ENCODE measurements at places on chromosomes 3 and 15.

GRCh38 chr3:121722411-121722810 lies 27.1 kb downstream of the GOLGB1 start:
- DNase-seq, result no peak

- no peak for DNase-seq
These were observed 528.4 kb upstream of the SEMA6D start for GRCh38 chr15:47188758-47189507.

- DNase-seq, result no peak
These were observed 215.1 kb downstream of the SHQ1 start for GRCh38 chr3:72633121-72633520.

DNA sequence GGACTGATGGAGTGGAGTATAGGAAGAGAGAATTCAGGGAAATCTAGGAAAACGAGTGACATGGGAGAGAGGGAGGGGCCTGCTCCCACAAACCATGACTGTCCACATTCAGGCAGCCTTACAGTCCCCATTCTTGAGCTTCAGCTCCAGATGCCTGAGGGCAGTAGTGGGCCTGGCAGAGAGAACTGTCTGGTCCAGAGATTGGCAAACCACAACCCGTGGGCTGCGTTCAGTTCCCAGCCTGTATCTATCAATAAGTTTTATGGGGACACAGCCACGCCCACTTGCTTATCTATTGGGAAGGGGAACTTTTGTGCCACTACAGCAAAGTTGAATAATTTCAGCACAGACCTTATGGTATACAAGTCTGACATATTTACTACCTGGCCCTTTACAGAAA lies 63.8 kb downstream of the SLCO2A1 start:
- DNase-seq, result no peak

GRCh38 chr3:65597226-65597951 lies 441.3 kb downstream of the MAGI1 start:
- DNase-seq, result no peak

- no peak for DNase-seq
These were observed 251.0 kb upstream of the ICE2 start for GRCh38 chr15:60729850-60730458.

GRCh38 chr3:184832044-184832443 lies 20.1 kb downstream of the VPS8 start:
- DNase-seq, result no peak

DNA sequence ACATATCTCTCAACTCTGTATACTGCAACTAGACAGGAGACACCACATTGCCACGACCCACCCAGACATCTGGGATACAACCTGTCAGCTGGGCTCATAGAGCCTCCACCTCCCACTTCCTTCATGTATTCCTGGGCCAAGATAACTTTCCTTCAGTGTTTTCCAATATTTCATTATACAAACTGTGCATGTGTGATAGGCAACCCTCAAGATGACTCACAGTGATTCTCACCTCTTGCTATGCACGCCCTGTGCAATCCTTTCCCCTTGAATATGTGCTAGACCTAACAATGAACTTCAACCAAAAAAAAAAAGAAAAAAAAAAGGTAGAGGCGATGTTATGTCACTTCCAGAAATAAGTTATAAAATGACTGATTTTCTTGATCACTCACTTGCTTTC lies 138.0 kb upstream of the ALCAM start:
- no peak for DNase-seq

GRCh38 chr3:61182662-61183061 lies 68.6 kb downstream of the FHIT start:
- DNase-seq, result no peak

DNA sequence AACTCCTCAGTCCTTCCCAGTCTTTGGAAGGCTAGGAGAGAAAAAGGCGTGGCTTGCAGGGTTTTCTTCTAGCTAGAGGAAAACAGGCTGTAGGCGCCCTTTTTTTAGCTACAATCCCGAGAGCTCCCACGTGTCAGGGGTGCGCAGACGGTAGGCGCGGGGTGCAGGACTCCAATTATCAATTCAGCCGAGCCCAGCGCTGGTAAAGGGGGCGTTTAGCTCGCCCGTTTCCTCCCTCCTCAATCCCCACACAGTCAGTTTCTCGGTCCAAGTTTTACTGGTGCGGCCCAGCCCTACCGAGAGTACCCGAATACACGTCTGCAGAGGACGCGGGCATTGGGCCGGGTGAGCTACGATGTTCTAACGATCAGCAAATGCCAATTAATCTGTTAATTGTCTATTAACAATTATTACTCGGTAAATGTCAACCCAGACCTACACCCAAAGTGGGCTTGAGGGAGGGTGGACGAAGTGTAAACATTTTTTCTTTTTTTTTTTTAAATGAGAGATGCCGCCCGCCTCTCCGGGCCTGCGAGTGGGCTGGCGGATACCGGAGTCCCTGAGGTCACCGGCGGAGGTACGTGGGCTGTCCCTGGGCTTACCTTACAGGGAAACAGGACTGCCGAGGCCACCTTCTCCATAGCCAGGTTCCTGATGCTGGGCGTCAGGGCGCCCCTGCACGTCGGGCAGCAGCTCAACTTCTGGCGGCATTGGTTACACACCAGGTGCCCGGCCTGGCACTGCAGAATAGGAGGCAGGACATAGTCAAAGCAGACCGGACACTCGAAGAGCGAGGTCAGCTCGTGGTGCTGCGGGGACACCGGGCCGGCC lies 923 bp downstream of the SIAH2 start:
- DNase-seq, result no peak

GRCh38 chr3:44019736-44020135 lies 221.9 kb upstream of the TOPAZ1 start:
- DNase-seq, result no peak

GRCh38 chr3:167302678-167303077 lies 77.4 kb downstream of the ZBBX start:
- no peak for DNase-seq

DNA sequence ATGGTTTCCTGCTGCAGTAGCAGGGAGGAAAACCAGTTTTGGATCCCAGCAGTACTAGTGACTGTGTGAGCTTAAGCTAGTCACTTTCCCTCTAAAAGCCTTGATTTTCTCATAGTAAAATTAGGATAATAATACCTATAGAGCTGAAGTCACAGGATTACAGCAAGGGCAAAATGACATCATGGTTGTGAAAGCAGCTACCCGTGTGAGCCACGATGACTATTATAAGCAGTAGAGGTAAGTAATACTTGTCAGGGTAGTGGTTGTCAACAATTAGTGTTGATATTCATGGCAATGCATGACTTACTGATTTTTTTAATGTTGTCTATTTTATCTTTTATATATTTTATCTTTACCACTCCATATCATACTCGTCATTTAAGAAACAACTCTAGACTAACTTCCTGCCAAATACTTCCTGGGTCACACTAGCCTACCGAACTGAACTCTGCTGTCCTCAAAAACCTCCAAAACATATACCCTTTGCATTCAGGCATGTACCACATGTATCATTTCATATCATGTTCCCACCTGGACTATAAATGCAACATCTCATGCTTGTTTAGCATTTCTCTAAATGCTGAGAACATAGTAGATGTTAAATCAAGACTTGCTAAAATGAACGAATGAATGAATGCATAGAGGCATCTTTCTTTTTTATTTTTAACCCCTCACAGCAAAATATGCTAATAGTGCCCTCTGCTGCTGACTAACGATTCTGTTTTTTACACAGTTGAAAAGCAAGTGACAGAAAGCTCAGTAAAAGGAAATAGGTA lies 172.6 kb downstream of the P3H2 start:
- DNase-seq, result no peak

GRCh38 chr3:139241783-139242182 lies 102.0 kb upstream of the MRPS22 start:
- no peak for DNase-seq

GRCh38 chr3:169661361-169662131 lies 2.0 kb downstream of the MECOM start:
- no peak for DNase-seq

DNA sequence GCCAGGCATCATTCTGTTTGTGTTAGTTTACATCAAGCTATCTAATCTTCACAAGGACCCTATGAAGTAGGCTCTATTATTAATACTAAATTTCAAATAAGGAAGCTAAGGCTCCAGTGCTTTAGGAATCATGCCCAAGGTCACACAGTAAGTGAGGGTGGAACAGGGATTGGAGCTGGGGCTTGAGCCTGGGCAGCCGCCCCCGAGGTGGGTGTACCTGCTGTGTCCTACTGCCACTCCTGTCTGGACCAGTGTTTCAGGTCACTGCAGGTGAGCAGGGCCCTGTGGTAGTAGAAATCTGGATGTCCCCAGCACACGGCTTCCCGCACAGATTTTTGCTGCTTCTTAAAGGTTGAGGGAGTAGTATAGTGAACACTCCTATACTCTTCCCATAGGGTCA lies 6.5 kb downstream of the KLF13 start:
- no peak for DNase-seq

DNA sequence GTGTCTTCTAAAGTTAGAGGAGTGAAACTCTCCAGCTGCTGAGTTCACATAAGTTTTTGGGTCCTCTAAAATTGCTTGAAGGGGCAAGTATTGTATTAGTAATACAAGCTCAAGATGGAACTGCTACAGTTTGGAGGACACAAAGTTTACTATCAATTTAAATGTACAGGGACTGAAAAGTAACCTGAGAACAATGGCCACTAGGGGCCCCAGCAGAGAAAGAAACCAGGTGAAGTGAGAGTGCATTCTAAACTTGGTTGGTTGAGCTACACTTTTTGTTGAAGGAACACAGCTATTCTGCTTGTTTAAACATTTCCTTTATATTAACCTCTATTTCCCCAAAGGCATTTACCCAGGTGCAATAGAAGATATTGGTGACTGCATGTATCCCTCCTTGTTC lies 755.5 kb downstream of the GBE1 start:
- DNase-seq, result no peak

- DNase-seq, result no peak
These were observed 37.8 kb upstream of the HRH1 start for GRCh38 chr3:11116336-11117059.

DNA sequence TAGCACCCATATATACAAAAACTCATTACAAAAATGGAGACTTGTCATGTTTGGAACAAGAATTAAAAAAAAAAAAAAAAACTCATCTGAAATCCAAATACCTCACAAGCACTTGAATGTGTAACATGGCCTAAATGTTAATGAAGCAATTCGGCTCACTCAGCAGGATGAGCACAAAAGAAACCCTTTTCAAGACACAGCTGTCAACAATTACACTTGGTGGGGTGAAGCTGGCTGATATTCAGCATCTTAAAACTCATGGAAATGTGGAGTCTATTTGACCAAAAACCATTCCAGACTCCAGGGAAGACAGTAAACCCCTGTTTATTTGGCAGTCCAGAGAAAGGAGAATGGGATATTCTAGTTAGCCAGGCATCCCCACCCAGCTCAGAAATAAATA lies 205.4 kb upstream of the TSC22D2 start:
- DNase-seq, result no peak

- DNase-seq, result peak; percentile 51
These were observed 792 bp downstream of the GABPB1 start for GRCh38 chr15:50353975-50354837.

DNA sequence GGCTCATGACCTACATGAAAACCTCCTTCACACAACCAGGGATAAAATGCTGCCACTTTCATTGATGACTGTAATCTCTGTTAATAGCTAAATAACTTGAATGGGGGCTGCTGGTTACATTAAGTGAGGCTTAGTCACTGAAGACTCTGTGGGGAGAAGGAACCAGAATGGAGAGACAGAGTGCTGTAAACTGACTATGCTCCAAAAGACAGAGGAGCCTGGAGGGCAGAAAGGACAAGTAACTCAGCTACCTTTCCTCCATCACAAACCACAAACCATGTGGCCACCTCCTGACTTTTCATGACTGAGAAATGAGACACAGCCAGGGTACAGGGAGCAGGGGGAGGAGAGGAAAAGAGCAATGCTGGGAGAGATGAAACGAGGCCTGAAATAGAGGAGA lies 97.1 kb upstream of the TRIM42 start:
- DNase-seq, result no peak

DNA sequence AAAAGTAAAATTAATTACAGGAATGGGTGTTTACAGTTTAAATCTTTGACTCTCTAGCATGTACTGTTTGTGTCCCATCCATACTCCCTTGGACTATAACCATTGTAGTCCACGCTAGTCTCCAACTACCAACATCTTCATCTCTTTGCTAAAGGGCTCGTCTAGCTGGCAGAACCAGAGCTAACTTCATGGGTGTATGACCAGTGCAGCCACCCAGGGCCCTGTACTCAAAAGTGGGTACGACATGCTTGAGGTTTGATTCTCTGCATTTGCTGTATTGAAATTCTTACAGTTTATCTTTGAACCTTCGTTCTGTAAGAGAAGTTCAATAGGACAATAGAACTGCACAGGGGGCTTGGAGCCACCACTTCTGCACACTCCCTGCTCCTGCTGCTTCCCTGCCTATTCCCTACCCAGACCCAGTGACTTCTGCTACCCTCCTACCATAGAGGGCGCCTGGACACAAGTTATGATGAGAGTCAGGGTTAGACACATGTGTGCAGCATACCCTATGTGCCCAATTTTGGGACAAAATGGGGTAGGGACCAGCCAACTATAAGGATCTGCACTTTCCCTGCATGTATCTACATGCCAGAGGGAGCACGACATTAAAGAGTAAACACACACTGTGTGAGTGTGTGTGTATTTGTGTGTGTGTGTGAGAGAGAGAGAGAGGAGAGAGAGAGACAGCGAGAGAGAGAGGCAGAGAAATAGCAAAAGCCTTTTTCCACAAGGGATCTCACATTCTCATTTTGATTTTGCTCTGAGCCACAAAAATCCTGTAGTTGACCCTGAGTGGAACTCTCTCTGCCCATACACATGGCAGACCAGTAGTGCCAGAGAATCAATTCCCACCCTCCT lies 59.0 kb upstream of the NECTIN3 start:
- no peak for DNase-seq

GRCh38 chr3:2568156-2568555 lies 469.5 kb downstream of the CNTN4 start:
- DNase-seq, result no peak

- no peak for DNase-seq
These were observed 90.5 kb downstream of the TGFBR2 start for GRCh38 chr3:30696896-30697295.

DNA sequence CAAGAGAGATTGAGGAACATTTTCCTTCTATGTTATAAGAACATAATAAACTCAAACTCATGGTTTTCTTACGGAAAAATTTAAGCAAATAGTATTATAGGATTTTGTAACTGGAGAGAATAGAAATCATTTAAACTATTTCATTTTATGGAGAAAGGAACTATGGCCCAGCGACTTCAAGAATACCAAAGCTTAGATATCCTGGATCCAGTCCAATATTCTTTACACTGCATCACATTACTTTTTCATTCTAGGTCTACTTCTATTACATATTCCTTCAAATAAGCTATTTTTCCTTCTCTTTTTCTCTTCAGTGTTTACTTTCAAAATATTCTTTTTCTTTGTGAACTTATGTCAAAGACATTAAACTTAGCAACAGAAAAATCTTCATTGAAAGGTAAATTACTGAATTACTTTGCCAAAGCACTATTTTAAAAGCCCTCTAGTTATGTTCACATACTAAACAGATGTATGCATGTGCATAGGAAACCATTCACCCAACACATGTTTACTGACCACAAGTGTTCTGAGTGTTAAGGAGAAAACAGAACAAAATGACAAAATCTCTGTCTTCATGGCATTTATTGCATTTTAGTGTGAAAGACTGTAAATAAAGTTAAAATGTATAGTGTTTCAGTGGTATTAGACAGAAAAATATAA lies 20.4 kb downstream of the KPNA4 start:
- no peak for DNase-seq
